ENCODE measurements at places on chromosomes 1 and 21. TPM values are rescaled to one million over a fixed set of nuclear protein-coding genes. Genes with fewer than 3 reads are reported as not detected.

C1orf94 gene
- polyA plus RNA-seq, result not detected

DNA sequence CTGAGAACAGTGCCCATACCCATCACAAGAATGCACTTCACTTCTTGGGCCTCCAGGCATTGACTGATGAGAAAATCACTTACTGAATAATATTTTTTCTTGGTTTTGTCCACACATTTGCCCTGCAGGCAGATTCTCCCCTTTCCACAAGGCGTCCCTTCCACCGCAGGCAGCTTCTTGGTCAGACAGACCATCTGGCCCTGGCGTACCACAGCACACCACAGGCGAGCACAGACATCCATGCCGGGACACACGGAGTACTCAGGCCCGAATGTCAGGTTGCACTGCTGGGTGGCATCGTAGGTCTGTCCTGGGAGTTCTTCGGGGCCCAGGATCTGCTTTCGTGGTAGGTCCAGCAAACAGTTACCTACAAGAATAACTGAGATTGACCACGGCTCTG is 32.5 kb downstream of the ADAMTS5 start:
- DNase-seq, result no peak

GRCh38 chr1:55584526-55585401 is 369.6 kb upstream of the USP24 start:
- DNase-seq, result no peak

DNA sequence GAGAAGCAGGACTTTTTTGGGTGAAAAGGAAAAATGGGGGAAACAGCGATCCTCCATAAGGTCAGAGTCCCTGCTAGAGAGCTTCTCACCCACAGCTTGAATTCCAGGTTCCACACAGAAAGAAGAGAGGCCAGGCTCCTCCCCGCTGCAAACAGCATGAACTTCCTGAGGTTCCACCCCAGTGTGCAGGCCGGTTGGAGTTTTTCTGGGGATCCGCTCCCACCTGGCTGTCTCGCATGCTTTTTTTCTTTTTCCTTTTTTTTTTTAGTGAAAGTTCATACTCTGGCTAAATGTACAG is 595.1 kb upstream of the ZP4 start:
- DNase-seq, result no peak

- DNase-seq, result no peak
These were observed 52.7 kb downstream of the ZBTB17 start for GRCh38 chr1:15923241-15923640.

DNA sequence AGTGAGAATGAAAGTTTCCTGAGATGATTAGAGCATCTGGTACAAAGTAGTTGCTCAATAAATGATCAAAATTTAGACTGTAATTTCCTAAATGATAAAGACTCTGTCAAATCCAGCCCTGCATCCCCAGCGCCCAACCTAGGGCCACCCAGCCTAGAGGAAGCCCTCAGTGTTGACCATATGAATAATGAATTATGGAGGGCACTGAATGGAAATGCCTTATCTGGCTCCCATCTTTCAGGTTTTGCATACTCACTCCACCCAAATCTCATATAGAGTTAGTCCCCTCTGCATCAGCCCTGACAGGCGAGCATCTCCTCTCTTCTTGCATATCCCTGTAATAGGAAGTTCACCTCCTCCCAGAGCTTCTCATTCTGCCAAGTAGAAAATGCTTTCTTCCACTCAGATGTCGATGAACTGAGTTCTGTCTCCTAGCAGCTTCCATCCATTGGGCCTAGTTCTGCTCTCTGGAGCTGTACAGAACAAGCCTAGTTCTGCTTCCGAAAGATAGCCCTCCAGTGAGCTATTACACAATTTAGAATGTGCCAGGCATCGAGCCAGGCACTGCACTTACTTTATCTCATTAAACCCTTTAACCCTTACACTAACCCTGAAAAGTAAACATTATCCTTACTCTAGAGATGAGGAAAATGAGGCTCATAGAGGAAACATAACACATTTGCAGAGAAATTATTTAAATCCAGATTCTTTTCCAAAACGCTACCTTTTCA is 20.9 kb downstream of the COA7 start:
- no peak for DNase-seq
